ENCODE measurements at places on chromosomes 16 and 17.
A peak's percentile ranks its signal among the peaks of the same experiment; 100 is the strongest.

DNA sequence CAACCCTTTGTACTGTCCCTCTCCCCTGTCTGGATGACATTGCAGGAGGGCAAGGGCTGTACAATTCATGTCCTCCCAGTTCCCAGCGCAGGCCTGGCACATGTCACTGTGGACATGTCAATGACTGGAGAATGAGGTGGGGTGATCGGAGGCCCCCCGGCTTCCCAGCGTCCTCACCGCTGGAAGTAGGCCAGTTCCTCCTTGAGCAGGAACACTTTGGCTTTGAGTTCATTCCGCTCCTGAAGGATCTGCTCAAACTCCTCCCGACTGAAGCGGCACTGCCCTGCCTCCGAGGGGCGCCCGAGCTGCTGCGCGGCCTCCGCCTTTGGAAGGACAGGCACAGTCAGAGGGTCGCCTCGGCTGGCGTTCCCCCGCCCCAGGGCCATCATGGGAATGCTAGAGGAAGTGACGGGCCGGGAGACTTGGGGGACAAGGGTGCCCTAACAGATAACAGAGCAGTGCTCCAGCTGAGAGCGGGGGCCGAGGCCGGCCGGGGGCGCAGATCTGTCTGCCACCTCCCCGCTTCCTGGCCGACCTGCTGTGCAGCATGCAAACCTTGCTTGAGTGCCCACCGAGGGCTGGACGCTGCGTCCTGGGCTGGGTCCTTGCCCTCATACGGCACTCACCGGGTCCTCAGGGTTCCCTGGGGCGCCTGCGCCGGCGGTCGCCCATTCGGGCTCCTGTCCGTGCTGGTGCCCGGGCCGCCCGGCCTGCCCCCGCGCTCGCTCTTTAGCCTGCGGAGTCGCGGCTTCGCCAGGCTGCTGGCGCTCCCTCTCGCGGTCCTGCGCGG, 1.3 kb downstream of the RILP start:
- peak; percentile 14 for DNase-seq
- H3K36me3 ChIP-seq, result peaks cover 29% of the 10 kb centered on the region
- H3K27ac ChIP-seq, result peak overlapping the region; percentile 34
- no peaks in the 10 kb centered on the region for H3K27me3 ChIP-seq

- H3K27me3 ChIP-seq, result no peaks in the 10 kb centered on the region
- no peak overlapping the region for H3K4me3 ChIP-seq
- no peaks in the 10 kb centered on the region for H3K4me1 ChIP-seq
These were observed 239.6 kb downstream of the SOX9 start for GRCh38 chr17:72360386-72360940.

- H3K4me1 ChIP-seq, result no peaks in the 10 kb centered on the region
- no peak overlapping the region for H3K27ac ChIP-seq
- no peak for DNase-seq
- no peaks in the 10 kb centered on the region for H3K27me3 ChIP-seq
- H3K36me3 ChIP-seq, result no peaks in the 10 kb centered on the region
These were observed 19.2 kb upstream of the SMIM5 start for GRCh38 chr17:75614006-75614405.

- H3K27ac ChIP-seq, result no peak overlapping the region
- DNase-seq, result no peak
These were observed 144.7 kb upstream of the IRX3 start for GRCh38 chr16:54431041-54431996.

GRCh38 chr16:28491230-28491969, 474 bp downstream of the CLN3 start:
- H3K4me3 ChIP-seq, result peak overlapping the region; percentile 89
- H3K4me1 ChIP-seq, result peaks cover 69% of the 10 kb centered on the region
- H3K36me3 ChIP-seq, result peaks cover 22% of the 10 kb centered on the region
- H3K27ac ChIP-seq, result peak overlapping the region; percentile 98

DNA sequence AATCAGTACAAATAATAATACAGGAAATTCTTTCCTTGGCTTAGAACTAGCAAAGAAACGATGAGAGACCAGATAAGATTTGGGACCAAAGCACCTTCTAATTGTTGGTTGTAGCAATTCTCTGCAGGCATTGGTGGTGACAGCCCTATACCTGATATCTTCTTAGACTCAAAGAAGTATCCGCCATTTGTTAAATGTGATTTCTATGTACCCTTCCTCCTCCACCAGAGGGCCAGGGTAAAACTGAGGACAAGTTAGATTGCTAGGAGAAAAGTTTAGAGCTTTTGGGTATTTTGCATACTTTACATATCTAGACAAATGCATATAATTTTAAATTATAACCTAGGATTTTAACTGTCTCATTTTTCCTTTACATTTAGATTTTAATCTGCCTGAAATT, 304.3 kb downstream of the HS3ST4 start:
- DNase-seq, result no peak
- no peak overlapping the region for H3K4me3 ChIP-seq
- no peaks in the 10 kb centered on the region for H3K36me3 ChIP-seq
- H3K4me1 ChIP-seq, result no peaks in the 10 kb centered on the region
- H3K27ac ChIP-seq, result no peak overlapping the region

GRCh38 chr16:67260426-67261063, 11.8 kb downstream of the SLC9A5 start:
- no peak for DNase-seq
- no peaks in the 10 kb centered on the region for H3K4me1 ChIP-seq
- no peak overlapping the region for H3K4me3 ChIP-seq

DNA sequence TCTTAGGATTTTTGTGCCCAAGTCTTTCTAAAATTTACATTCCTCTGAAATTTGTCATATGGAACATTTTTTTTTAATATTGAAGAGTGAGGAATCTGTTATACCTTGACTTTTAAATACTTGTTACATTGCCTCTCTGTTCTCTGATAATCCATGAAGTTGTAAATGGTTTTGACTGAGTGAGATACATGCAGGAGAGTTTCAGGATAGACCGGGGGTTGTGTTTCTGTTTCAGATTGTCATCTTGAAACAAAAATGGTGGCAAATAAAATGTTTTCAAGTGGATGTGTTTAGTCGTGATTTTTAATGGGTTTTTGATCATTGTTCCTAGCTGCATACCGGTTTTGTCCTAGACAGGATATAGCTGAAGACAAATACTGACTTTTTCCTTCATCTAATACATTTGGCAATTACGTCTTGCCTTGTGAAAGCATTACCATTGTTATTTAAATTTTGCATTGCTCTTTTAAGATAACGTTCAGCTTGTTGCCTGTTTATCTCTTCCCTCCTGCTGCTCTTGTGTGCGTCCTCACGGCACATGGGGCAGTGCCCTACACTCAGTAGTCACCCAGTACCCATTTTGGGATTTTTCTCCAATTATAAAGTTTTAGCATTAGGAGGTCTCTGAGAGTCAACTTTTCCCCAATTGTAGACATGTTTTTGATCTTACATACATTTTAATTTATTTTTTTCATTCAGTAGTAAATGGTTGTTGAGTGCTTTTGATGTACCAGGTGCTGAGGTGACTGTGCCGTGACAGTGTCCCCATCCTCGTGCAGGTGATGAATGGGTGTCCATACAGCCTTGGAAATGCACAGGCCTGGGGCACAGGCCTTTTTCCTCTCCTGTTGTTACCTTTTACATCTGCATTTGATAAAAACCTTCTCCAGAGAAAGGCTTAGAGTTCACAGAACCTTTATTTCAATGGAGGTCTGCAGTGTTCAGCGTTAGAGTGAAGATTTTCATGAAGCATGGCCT, 169.9 kb downstream of the MSI2 start:
- H3K4me1 ChIP-seq, result peaks cover 22% of the 10 kb centered on the region
- H3K27ac ChIP-seq, result no peak overlapping the region
- DNase-seq, result peak; percentile 28
- H3K36me3 ChIP-seq, result no peaks in the 10 kb centered on the region
- no peaks in the 10 kb centered on the region for H3K27me3 ChIP-seq

GRCh38 chr16:87178977-87179376, 138.2 kb downstream of the C16orf95 start:
- H3K4me1 ChIP-seq, result no peaks in the 10 kb centered on the region
- DNase-seq, result no peak
- H3K4me3 ChIP-seq, result no peak overlapping the region
- no peak overlapping the region for H3K27ac ChIP-seq
- no peaks in the 10 kb centered on the region for H3K36me3 ChIP-seq

- H3K4me3 ChIP-seq, result peak overlapping the region; percentile 78
- H3K36me3 ChIP-seq, result no peaks in the 10 kb centered on the region
- H3K27ac ChIP-seq, result peak overlapping the region; percentile 91
- H3K4me1 ChIP-seq, result peaks cover 31% of the 10 kb centered on the region
These were observed 31.0 kb upstream of the ARL4D start for GRCh38 chr17:43367737-43368242.
